ENCODE measurements at places on chromosomes 16 and 17.

DNA sequence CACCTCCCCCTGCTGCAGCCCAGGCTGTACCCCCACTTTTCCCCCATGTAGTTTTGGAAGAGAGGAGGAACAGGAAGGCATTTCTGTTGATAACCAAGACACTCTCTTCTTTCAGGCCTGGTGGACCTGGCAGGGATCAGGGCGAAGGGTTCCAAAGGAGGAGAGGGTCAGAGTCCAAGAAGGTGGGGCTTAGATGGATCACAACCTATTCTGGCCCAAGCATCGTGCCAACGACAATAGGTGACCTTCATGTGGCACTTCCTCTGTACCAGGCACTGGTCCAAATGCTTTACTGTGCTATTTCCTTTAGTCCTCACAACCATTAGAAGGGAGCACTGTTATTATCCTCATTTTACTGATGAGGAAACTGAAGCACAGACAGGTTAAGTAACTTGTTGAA, 84.3 kb downstream of the TMEM132E start:
- DNase-seq = no peak

GRCh38 chr17:46741122-46741730, 77.3 kb downstream of the WNT3 start:
- no peak for DNase-seq

GRCh38 chr16:80233097-80233835, 307.5 kb upstream of the DYNLRB2 start:
- no peak for DNase-seq

- peak; percentile 54 for DNase-seq
Observed at GRCh38 chr17:12605222-12605621, 60.5 kb upstream of the MYOCD start.

DNA sequence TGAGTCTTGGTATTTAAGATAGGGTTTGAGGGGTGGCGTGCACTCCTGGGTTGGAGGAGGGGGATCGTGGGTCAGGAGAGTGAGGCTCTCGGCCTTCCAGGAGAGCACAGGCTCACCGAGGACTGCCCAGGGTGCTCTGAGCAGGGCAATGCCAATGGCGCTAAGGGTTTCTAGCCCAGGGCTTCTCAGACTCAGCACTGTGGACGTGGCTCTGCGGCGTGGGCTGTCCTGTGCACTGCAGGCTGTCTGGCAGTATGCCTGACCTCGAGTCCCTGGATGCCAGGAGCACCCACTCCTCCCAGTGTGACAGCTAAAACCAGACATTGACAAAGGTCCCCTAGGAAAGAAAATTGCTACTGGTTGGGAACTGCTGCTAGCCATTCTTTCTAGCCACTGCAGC, 37.2 kb upstream of the ENDOV start:
- DNase-seq = no peak

- no peak for DNase-seq
Observed at GRCh38 chr16:87276091-87276701, 41.0 kb downstream of the C16orf95 start.

GRCh38 chr16:87880117-87880696, 10.9 kb upstream of the SLC7A5 start:
- no peak for DNase-seq

GRCh38 chr17:55405600-55405999, 16.0 kb downstream of the MMD start:
- DNase-seq = no peak

- DNase-seq = peak; percentile 68
Observed at GRCh38 chr17:37779554-37779953, 34.7 kb upstream of the HNF1B start.

- peak; percentile 87 for DNase-seq
Observed at GRCh38 chr17:40499551-40500189, 1.8 kb downstream of the TNS4 start.

GRCh38 chr17:81096741-81097133, 61.8 kb downstream of the BAIAP2 start:
- DNase-seq = no peak

- no peak for DNase-seq
Observed at GRCh38 chr17:60652454-60653247, 25.0 kb upstream of the BCAS3 start.

DNA sequence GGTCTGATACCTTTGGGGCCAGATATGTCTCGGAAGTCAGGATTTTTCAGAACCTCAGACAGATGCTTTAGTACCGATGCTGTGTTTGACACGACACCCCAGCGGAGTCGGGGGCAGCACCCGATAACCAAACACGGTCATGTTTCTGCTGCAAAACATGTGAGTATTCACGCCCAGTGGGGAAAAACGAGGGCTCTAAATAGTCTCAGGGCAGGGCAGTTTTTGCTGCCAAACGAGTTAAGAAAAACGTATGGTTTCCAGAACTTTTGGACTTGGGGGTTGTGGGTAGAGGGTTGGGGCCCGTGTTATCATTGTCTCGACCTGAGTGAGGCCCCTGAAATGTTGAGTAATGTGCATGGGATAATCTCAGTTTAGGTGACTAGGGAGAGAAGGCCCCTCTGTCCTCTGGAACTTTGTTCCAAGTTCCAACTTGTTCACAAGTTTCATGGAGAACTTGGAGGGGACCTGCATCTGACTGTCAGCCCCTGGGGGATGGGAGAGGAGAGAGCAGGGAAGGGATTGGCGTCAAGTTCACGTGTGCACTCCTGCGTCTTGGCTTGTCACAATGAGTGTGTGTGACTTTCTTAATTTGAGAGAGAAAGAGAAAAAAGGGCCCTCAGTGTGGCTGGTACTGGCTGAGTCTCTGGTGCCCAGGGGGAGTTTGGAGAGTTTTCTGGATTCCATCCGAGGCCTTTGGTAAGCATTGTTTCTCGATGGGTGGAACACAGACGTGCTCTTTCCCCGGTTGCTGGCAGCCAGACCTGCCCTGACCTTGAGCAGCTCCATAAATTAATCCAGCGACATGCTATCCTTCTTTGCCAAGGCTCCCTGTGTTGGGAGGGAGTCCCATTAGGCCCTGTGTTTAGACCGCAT, 83.9 kb upstream of the CIBAR2 start:
- DNase-seq = peak; percentile 69

- DNase-seq = peak; percentile 66
Observed at GRCh38 chr17:16215002-16215272, 397 bp downstream of the NCOR1 start.

- DNase-seq = no peak
Observed at GRCh38 chr16:3637371-3637923, 17.0 kb upstream of the DNASE1 start.

DNA sequence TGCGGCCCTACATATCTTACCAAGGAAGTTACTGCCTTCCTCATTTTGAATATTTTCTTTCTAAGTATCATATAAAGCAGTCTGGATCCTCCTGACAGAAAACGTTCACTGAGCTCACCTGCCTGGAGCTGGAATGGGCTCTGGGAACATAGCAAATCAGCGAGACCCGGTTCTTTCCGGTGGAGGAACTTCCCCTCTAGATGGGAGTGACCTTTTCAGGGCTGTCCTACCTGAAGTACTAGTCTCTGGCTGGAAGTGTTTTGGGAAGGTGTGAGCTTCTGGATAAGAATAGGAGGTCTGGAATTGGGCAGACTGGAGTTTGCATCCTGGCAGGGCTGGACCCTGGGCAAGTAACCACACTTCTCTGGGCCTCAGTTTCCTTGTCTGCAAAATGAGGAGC, 79.3 kb downstream of the SDR42E1 start:
- DNase-seq = no peak

DNA sequence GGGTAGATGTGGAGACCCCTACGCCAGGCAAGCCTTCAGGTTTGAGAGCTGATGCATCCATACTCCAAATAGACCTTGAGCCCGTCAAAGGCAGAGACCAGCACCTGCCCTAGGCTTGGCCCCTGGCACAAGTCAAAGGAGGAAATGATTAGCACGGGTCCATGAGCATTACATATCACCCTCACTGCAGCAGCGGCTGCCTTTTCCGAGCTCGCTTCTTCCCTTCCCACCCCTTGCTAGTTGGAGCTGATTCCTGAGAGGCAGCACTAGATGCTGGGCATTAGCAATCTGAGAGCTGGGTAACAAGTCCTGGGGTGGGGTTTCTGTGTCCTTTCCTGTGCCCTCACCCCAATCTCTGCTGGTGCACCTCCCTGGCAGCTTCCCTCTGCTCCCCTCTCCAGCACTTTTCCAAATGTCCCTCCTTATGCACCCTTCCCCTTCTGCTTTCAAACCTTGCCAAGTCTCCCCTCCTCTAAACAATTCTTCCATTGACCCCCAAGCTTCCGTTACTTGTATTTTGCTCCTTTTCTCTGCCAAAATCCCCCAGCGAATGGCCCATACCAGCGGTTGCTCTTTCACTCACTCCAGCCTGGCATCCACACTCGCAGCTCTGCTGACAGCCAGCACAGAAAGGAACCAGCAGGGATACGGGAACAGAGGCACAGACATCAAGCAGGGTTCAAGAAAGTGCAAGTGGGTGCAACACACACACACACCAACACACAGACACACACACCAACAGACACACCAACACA, 3.0 kb downstream of the CDRT4 start:
- no peak for DNase-seq

- peak; percentile 73 for DNase-seq
Observed at GRCh38 chr17:14926526-14927122, 338.5 kb downstream of the PMP22 start.

- DNase-seq = no peak
Observed at GRCh38 chr17:36105781-36106492, 2.3 kb downstream of the CCL4 start.

DNA sequence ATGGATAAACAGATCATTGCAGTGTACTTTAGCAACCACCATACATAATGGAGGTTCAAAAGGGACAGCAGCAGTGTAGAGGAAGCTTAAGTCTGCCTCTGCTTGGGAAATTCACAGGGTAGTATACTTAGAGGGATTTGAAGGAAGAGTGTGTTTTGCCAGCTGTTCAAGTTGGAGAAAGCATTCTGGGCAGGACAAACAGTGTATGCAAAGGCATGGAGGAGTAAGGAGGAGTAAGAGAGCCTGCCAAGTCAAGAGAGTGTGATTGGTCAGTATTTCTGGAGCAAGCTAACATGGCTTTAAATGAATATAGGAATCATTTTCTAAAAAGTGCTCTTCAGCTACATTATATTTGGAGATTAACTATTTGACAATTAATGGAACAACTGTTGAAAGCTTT, 22.9 kb upstream of the PHAF1 start:
- no peak for DNase-seq

GRCh38 chr16:11308493-11309283, 27.6 kb upstream of the PRM1 start:
- no peak for DNase-seq

DNA sequence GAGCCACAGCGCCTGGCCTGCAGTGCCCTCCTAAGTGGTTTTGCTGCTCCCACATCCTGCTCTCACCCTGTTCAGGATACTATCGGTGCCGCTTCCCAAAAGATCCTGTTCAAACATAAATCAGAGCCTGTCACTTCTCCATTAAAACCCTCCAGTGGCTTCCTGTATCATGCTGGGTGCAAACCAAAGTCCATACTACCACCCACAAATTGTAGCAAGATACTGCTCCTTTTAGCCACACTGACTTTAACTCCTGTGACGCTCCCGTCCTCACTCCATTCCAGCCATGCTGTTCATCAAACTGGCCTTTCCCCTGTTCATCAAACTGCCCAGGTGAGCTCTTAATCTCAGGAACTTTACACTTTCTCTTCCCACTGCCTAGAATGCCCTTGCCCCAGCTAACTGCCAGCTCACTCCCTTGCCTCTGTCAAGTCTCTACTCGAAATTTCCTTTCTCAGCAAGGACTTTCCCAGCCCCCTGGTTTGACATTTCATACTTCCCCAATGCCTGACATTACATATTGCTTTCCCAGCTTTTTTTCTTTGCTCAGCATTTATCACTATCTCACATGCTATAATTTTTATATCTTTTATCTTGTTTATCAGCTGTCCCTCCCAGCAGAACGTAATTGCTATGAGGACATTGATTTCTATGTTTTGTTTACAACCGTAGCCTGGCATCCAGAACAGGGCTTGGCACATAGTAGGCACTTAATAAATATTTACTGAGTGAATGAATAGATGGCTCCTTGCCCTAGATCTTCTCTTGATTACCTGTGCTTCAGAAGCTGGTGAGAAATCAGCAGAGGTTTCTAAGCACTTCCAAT, 44.3 kb upstream of the SMURF2 start:
- DNase-seq = no peak

- no peak for DNase-seq
Observed at GRCh38 chr16:9039210-9039609, 52.2 kb upstream of the HAPSTR1 start.

DNA sequence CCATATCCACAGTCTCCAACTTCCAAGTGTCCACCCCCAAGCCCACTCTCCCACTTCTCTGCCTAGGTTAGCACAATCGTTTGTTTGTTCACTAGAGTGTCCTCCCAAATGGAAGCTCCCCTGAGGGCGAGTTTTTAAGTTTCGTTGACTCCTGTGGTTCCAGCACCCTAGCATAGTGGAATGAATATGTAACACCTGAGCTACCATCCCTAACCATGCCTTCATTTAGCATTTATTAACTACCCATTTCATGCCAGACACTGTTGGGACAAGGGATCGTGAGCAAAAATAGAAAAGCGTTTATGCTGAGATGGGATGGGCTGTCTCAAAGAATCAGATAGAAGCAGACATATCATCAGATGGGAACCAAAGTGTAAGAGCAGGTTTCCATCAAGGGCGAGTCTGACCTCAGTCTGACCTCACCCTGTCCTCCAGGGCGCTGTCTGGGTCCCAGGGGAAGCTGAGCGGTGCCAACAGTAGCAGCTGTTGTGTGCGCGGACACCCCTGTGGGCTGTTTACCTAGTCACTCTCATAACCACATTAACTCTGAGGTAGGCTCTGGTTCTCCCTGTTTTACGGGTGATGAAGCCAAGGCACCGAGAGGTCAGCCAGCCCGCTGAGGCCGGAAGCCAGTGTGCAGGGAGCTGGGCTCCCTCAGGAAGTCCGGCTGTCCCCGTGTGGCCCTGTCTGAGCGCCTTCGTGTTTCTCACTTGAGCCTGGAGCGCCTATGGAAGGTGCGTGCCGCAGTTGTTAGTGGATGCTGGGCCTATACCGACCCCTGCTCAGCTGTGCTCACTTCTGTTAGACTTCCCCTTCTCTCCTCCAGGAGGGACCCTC, 6.2 kb downstream of the CNP start:
- DNase-seq = no peak

DNA sequence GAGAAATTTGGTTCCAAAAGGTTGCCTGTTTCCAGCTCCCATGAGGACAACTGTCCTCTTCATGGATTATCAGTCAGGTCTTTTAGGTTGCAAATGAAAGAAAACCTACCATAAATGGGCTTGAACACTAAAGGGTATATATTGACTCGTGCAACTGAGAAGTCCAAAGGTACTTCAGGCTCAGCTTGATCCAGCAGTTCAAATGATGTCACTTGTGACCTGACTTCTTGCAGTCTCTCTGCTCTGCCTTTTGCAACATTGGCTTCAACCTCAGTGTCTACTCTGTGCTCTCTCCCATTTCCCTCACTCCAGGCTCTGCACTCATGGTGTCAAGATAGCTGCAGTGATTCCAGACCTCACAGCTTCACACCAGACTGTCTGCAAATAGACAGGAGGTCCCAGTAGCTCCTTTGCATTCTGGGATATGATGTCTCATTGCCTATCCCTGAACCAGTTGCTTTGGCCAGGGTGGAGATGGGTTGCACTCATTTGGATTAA, 5.5 kb upstream of the CALB2 start:
- no peak for DNase-seq

Measured in GM03348 (cell line).